ENCODE measurements at places on chromosomes 2 and 18. TPM values are rescaled to one million over a fixed set of nuclear protein-coding genes. Genes with fewer than 3 reads are reported as not detected.

NT5C1B gene
- 0.04 TPM for polyA plus RNA-seq

CLIP4 gene
- 39.8 TPM for polyA plus RNA-seq

STPG4 gene
- polyA plus RNA-seq = 0.41 TPM

CAPN13 gene
- polyA plus RNA-seq = 1.8 TPM

GEN1 gene
- polyA plus RNA-seq = 1.2 TPM

CSRNP3 gene
- polyA plus RNA-seq = 1.8 TPM

TUBB8B gene
- 0.28 TPM for polyA plus RNA-seq

FLACC1 gene
- polyA plus RNA-seq = 0.63 TPM

SCN9A gene
- polyA plus RNA-seq = 0.67 TPM

ANKRD53 gene
- polyA plus RNA-seq = 2.9 TPM

OXER1 gene
- polyA plus RNA-seq = 5.6 TPM

SERPINB3 gene
- not detected for polyA plus RNA-seq

ABCG5 gene
- polyA plus RNA-seq = not detected

SGPP2 gene
- 1.9 TPM for polyA plus RNA-seq

WDFY1 gene
- polyA plus RNA-seq = 22.6 TPM

RESP18 gene
- polyA plus RNA-seq = not detected

ZSWIM2 gene
- polyA plus RNA-seq = not detected

NDC80 gene
- 0.77 TPM for polyA plus RNA-seq

DUSP11 gene
- polyA plus RNA-seq = 18.0 TPM

ITPRIPL1 gene
- polyA plus RNA-seq = 0.99 TPM

SERPINB7 gene
- polyA plus RNA-seq = not detected

LTBP1 gene
- polyA plus RNA-seq = 97.7 TPM

UPP2 gene
- polyA plus RNA-seq = not detected

CDK5R2 gene
- polyA plus RNA-seq = 0.23 TPM

TMEM87B gene
- 13.5 TPM for polyA plus RNA-seq

CDH20 gene
- polyA plus RNA-seq = 1.1 TPM

TLX2 gene
- 0.51 TPM for polyA plus RNA-seq

AMER3 gene
- polyA plus RNA-seq = 0.05 TPM

INPP5D gene
- 8.4 TPM for polyA plus RNA-seq

PTPRM gene
- 60.9 TPM for polyA plus RNA-seq

XDH gene
- 1.5 TPM for polyA plus RNA-seq

ARHGAP25 gene
- polyA plus RNA-seq = 4.4 TPM

COBLL1 gene
- 12.9 TPM for polyA plus RNA-seq

Data from urinary bladder (tissue), 4 donors.